ENCODE measurements at places on chromosomes 3 and 15. TPM values are rescaled to one million over a fixed set of nuclear protein-coding genes. Genes with fewer than 3 reads are reported as not detected.

GRCh38 chr15:49423021-49423420, at the start of gene FGF7:
Gene FGF7 (plus strand): TSS chr15:49423242. CDS start chr15:49424298, 1,056 bp downstream.
- no peak for DNase-seq

DNA sequence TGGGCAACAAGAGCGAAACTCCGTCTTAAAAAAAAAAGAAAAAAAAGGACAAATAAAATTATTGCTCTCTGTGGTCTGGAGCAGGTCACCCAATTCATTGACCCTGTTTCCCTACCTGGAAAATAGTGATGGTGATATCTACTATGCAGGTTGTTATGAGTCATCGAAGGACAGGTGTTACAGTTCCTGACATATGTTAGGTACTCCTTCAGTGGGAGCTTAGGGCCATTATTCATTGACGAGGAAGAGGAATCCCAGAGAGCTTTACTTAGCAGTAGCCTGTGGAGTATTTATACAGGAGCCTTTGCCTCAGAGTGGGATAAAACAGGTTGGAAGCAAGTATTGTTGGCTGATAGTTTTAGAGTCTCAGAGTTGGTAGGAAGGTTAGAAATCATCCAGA, 74.5 kb downstream of the SLC7A14 start:
- DNase-seq, result no peak

GRCh38 chr3:170275832-170276231, 53.6 kb downstream of the PRKCI start:
- DNase-seq, result no peak

DNA sequence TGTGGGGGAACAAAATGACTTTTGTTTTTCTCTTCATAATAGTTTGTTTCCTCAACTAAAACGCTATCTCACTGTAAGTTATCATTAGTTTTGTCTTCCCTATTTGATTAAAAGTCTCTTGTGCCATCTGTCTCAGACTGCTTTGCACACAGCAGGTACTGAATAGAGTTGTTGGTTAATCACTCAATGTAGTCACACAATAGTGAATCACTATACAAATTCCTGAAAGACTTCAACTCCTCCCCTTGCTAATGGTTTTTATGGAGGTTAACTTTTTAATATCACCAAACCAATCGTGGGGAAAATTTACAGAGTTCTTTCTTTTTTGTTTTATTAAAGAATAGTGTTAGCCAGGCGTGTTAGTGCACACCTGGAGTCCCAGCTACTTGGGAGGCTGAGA, 2.6 kb upstream of the NGLY1 start:
- DNase-seq, result no peak

DNA sequence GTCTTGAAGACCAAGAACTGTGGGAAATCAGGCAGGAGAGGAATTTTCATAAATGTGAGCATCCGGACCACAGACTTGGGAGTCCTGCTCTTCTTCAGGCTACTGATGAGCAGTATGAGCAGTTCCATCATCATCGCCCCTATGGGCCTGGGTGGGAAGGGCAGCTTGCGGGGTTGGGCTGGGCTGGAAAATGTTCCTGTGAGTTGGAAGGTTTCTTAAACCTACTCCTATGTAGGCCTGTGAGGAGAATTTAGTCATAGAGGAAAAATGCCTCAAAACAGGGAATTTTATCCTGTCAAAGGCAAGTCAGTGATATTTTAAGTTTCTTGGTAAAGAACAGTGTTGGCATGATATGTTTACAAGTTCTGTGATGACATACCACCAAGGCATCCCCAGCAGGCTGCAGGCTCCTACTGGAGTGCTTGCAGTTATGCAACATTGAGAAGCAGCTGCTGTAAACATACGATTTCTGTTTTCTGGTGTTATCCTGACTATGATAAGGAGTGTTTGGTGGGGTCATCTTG, 10.3 kb downstream of the MASP1 start:
- DNase-seq, result no peak

DNA sequence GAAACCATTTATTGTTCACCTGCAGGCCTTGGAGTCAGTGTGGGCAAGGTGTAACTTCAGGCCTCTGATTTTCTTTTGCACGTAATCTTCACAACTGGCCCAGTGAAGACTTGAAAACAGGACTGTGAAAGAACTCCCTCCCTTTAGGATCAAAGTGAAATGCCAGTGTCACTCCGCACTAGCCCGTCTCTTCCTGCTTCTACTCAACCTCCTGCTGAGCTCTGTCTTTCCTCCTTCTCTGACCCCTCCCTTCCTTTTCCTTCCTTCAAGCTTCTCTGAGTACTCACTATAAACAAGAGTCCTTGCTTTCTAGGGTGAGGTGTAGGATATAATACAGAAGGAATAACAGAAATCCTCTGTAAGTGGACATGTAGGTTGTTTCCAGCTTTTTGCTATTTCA, 28.5 kb downstream of the TMEM41A start:
- DNase-seq, result no peak

GPR27 gene
- total RNA-seq, result 8.3 TPM

P2RY13 gene
- 0.46 TPM for total RNA-seq

CPB1 gene
- not detected for total RNA-seq

DNA sequence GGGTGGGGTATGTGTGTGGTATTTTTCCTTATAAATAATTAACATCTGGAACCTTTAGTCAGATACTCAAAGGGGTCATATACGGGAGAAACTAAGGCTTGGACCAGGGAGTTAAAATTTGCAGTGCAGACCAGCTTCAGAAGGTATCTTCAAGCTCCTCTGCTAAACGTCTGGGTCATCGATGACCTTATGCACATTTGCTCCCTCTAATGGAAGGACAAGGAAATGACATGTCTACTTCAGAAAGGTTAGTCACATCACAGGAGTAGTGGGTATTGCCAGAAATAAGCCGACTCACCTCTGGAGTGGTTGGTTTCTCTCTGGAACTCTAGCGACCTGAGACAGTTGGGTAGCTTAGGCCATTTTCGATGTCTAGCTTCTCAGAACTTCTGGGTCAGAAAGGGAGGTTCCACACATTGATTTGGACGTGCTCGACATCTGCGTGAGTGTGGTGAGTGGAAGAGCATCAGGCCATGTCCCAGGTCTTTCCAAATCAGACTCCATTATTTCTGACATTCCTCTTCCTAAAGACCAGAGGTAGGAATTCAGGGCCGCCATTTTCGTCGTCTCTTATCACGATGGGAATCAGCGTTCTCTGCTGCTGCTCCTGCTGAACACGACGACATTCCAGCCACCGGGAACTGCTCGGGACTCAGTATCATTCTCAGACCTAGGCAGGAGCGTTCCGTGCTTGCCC, 31.8 kb upstream of the RASA2 start:
- no peak for DNase-seq

GPR176 gene
- total RNA-seq, result 2.7 TPM

SLC12A8 gene
- 0.51 TPM for total RNA-seq

CCR2 gene
- 1.3 TPM for total RNA-seq

DNA sequence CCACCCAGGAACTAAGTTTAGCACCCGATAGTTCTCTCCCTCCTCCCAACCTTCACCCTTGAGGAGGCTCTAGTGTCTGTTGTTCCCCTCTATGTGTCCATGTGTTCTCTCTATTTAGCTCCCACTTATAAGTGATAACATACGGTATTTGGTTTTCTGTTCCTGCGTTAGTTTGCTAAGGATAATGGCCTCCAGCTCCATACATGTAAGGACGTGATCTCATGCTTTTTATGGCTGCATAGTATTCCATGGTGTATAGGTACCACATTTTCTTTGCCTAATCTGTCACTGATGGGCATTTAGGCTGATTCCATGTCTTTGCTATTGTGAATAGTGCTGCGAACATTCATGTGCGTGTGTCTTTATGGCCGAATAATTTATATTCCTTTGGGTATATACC, 66.9 kb upstream of the TRA2B start:
- no peak for DNase-seq

ACTC1 gene
- total RNA-seq, result 11,631 TPM

- no peak for DNase-seq
Measured at GRCh38 chr3:133271539-133271938, 128.3 kb upstream of the BFSP2 start.

Measured in cardiac septum (tissue), 1 donor.